ENCODE measurements at places on chromosomes 4 and X.

GRCh38 chrX:71908387-71908786, 2.3 kb upstream of the NHSL2 start:
- no peak for DNase-seq

DNA sequence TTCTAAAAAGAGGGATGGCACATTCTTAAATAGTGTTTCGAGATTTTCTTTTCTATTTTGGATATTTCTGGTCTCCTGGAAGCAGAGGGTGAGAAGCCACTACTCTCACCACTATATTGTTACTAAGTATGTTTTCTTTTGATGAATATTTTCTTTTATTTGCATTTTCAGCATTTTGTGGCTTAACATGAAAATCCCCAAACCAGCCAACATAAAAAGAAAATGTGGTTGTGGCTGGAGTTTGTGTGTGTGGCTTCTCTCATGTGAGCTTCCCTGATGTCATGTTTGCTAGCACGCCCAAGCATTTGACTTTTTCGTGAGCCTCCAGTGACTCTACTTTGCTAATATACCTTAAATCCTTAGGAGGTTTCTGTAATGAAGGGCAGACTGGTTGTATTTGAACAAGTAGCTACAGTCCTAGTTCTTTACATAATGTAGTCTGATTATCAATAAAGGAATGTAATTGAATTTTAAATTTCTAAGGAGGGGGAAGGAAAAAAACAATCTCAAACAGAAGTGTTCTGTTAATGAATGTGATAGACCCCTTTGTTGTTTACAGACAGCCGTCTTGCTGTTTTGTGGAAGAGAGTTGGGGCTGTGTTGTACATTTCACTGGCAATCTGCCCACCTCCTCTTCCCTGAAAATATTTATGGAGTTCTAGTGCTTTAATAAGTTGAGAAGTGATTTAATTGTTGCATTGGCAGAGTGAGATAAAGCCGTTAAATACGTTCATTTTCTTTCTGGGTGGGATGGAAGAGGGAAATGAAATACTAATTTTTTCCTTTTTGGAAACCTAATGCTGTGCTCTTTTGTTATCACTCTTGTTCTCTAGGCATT, 114.6 kb downstream of the ARHGAP10 start:
- DNase-seq = no peak

- no peak for DNase-seq
These were observed 27.1 kb downstream of the PIR start for GRCh38 chrX:15465896-15466651.

DNA sequence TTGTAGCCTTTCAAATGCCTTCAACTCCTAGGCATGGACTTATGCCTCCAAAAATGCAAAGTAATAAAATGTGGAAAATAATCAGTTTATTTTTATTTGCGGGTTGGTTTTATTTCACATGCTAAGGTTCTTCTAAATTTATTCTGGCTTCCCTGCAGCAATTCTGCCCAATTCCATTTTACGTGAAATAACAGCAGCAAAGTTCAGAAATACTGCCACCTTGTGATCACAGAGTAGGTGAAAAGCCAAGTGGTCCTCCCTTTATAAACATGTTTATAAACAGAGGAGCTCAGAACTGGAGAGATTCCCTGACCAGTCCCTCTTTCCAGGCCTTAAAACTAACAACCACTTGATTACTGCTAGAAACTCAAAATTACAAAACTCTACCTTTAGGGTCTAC, 14.7 kb upstream of the DCHS2 start:
- DNase-seq = no peak

DNA sequence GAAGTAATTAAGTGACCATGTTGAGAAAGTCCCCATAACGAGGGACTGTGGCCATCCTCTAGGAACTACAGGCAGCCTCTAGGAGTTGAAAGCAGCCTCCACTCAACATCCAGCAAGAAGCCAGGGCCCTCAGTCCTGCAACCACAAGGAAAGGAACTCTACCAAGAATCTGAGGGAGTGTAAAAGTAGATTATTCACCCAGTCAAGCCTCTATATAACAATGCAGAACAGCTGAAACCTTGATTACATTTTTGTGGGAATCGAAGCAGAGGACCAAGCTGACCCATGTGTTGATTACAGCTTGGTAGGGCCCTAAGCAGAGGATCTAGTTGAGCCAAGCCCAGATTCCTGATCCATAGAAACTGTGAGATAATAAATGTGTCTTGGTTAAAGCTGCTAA, 17.1 kb downstream of the RPS6KA6 start:
- no peak for DNase-seq

GRCh38 chr4:152408514-152409327, 127.2 kb downstream of the FBXW7 start:
- DNase-seq = no peak

DNA sequence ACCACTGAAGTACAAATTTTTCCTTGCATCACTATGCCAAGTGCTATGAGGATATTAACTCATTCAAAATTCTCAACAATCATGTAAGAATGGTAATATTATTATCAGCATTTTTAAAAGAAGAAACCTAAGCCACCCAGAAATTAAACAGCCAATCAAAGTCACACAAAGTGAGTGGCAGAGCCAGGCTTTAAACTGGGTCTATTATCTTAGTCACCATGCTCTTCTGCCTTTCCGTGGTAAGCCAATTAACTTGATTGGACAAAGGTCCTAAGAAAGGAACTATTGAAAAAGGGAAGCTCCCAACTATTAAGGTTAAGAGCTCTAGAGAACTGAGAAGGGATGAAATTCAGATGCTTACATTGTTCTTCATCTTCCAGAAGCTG, 111.5 kb downstream of the ASB9 start:
- no peak for DNase-seq

DNA sequence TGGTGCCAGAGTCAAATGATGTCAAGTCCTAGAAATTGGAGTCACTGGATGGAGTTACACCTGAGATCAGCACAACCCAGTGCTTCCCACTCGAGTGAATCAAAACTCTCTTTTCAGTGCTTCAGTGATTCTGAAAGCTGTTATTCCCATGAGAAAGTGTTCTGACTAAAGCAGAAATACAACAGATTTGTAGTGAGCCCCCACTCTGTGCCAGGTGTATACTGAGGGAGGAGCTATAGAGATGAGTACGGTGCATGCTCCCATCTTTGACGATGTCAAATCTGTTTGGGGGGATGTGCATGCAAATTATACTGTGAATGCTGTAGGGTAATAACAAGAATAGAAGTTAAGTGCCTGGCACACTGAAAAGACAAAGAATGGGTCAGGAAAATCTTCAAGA, 330.2 kb downstream of the HS3ST1 start:
- no peak for DNase-seq

DNA sequence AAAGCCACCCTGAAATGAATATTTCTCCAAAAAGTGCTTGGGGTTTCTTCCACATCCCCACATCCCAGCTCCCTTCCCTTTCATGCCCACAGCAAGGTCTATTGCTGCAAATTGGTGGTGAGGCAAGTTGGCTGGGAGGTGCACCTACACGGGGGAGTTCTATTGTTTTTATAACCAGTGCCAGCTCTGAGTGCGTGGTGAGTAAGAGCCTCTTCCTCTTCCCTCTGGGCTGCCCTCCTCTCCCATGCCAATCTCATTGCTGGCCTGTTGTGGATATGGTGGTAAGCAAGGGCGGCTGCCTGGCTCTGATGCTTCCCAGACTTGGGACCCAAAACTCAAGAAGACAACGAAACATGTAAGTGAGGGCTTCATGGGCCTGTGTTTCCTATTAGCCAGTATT, 204.3 kb downstream of the SHROOM3 start:
- DNase-seq = no peak

DNA sequence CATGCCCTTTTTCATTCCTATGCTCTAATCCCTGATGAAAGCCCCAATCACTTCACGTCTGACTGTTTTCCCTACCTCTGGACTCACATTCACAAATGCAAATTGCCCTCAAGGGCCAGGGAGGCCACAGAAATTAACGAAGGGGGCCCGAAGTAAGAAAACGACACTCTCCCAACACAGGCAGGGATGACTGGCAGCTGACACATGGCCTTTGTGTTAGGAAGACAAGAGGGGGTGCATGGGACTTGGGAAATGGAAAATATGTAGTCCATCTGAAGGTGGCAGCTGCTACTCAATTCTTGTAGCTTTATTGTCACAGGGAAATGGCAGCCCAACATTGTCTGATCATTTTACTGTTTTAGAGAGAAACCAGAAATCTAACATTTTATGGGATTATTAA, 12.3 kb upstream of the SPARCL1 start:
- no peak for DNase-seq

DNA sequence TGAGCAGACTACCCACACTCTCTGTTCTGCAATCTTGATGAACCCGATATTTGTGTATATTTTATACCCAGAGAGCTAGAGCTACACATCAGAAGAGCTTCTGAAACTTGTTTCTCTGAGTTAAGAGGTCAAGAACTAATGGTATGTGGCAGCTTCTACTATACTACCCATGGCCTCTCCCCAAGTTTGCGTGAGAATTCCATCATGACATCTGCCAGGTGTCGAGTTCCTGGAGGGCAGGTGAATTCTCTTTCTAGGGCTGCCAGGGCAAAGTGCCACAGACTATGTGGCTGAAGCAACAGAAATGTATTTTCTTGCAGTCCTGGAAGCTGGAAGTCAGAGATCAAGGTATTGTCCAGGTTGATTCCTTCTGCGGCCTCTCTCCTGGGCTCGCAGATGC, 4.4 kb downstream of the SORCS2 start:
- peak; percentile 1 for DNase-seq

DNA sequence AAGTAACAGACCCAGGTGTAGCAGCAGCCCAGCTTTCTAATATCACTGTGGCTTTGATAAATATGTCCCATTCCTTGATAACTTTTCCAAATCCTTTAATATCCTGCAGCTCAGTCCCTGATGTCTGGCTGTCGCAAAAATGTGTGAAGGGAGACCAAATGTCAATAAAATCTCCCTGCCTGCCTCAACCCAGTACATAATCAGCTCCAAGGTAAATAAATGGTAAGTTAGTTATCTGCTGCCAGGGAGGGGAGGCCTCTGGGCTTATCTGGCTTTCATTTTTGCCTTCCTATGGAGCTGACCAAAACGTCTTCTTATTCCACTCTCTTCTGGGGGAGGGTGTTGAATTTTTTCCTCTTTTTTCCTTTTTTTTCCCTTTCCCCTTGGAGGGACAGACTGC, 630.6 kb downstream of the MID1IP1 start:
- DNase-seq = no peak

DNA sequence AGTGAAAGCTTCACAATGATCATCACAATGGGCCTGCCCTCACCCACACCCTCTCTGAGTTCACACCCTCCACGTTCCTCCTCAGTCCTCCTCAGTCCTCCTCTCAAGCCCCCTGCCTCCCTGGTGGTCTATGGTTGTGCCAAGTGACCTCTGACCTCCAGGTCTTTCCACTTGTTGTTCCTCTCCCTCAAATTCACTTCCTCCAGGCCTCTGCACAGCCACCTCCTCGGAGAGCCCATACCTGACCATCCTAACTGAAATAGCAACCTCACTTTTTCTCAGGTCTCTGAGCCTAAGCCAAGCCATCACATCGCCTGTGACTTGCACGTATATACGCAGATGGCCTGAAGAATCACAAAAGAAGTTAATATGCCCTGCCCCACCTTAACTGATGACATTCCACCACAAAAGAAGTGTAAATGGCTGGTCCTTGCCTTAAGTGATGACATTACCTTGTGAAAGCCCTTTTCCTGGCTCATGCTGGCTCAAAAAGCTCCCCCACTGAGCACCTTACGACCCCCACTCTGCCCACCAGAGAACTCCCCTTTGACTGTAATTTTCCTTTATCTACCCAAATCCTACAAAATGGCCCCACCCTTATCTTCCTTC, 293.4 kb upstream of the TENM3 start:
- no peak for DNase-seq

DNA sequence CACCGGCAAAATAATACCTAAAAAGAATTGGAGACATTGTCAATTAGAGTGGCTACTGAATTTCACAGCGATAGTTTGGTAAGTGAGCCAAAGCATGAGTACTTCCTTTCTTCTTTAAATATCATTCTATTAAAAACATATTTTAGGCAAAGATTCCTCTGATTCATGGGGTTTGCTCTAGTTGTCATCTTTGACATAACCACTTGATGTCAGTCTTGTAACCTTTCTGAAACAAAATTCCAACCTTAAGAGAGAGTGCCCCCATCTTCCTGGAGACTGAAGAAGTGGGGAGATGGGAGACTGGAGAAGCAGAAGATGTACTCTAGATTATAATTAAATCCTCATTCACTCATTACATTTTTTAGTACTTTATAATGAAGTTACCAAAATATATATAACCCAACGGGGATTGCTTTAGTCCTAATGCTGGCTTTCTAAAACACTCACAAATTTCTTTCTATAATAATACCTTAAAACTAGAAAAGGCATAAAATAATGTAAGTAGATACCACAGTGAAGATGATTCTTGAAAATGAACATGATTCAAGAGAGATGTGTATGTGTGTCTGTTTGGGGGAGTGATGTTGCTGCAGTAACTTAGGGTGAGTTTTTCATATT, 96.4 kb downstream of the EMCN start:
- DNase-seq = no peak

GRCh38 chrX:100643956-100644860, at the start of gene SRPX2:
Gene SRPX2 (plus strand): TSS chrX:100644199. CDS start chrX:100646323, 2,124 bp downstream.
- DNase-seq = no peak

DNA sequence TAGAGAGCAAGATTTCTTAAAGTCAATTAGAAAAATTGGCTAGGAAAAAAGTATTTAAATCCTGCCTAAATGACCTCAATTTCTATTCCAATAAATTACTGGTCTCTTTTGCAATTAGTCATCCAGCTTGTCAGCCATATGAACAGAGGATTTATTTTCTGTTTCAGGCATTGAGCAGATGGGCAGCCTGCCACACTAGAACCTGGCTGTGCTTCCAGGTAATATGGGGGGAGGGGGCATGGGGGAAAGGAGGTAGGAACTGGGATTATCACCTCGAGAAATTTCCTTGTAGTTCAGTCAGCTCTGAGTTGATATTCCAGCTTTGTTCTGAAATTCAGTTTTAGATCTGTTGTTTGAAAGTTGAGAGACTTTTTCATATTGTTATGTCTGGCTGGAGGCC, 206.3 kb upstream of the LCORL start:
- DNase-seq = no peak

GRCh38 chr4:73998040-73999011, at the start of gene CXCL5:
Gene CXCL5 (minus strand): TSS chr4:73998677. CDS start chr4:73998581, 96 bp downstream.
- peak; percentile 55 for DNase-seq

DNA sequence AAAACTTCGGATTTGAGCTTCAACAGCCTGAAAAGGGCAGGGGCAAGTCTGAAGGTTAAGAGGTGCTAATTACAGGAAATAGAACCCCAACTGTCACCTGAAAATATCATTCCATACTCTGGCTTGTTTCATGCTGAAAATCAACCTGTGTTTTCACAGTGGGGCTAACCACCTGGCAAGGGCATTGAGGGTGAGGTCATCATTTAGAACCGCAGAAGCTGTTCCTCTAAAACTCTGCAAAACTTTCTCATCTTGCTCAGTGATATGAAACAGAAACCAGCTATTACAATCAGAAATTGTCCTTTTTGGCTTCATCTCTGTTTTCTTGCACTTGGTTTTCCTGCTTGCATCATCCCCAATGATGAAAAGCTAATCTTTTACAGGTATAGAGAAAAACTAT, 247.6 kb downstream of the DCLK2 start:
- DNase-seq = no peak

GRCh38 chr4:129821073-129821472, 725.1 kb downstream of the C4orf33 start:
- DNase-seq = no peak

- no peak for DNase-seq
These were observed 692.4 kb downstream of the PCDH19 start for GRCh38 chrX:99717716-99718115.

- DNase-seq = no peak
These were observed 682.0 kb downstream of the KCTD8 start for GRCh38 chr4:43766648-43767047.

Measured in right kidney (tissue), 9 donors.